Brain pericyte (primary cell): ENCODE measurements at places on chromosomes 13 and 19.

DNA sequence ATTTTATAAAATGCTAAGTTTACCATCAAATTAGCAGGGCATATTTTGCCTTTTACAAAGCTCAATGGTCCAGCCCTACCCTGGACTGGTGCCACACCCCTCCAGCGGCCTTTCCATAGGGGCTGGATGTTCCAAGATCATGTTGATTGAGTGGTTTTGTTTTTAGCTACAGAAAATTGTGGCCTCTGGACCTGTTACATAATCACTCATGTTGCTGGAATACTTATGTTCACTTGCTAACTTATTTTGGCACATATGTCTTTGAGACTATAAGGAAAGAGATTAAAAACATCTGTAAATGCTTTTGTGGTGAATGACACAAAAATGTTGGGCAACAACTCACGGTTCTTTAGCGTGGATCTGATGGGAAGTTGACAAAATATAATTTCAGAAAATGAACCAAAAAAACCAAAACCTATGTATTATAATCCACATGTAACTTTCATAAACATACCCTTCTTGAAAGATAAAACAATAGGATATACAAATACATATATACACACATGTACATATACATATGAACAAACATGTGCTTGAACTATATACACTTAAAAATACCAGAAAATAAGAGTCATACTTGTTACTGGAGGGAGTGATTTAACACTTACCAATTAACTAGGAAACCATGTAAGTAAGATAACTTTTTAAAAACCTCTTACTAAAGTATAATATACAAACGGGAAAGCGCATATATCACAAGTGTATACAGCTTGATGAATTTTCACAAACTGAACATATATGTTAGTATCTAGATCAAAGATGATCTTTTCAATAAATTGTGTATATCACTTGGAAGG, 46.6 kb upstream of the SLC15A1 start:
- DNase-seq = no peak

DNA sequence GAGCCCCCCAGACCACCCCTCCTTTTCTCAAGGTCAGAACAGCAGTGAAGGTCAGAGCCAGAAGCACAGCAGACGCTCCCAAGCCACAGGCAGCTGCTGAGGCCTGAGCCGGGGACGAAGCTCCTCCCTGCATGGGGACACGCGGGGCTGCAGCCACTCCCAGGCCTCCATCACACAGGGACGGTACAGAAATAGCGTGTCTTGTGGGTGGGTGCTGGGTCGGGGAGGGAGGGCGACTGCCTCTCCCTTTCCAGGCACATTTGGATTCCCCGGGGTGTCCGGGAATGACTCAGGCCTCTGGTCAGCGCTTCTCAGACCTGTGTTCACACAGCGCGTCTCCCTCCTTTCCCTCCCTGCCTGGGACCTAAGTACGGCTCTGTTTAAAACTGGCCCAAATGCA, 33.2 kb downstream of the RASA3 start:
- DNase-seq = peak; percentile 82

DNA sequence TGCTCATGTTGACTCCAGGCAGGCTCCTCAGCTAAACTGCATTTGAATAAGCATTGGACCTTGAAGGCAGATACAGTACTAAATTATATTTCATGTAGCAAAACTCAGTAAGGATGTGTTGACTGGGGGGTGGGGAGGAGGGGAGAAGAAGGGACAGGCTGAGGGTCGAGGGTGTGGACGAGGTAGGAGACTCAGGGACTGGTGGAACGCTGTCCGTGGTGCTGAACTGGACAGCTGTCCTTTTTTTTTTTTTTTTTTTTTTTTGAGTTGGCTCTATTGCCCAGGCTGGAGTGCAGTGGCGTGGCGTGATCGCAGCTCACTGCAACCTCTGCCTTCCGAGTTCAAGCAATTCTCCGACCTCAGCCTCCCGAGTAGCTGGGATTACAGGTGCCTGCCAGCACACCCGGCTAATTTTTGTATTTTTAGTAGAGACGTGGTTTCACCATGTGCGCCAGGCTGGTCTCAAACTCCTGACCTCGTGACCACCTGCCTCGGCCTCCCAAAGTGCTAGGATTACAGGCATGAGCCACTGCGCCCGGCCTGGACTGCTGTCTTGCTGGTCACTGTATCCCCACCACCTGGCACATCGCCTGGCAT, 33.2 kb upstream of the CASP14 start:
- DNase-seq = no peak

DNA sequence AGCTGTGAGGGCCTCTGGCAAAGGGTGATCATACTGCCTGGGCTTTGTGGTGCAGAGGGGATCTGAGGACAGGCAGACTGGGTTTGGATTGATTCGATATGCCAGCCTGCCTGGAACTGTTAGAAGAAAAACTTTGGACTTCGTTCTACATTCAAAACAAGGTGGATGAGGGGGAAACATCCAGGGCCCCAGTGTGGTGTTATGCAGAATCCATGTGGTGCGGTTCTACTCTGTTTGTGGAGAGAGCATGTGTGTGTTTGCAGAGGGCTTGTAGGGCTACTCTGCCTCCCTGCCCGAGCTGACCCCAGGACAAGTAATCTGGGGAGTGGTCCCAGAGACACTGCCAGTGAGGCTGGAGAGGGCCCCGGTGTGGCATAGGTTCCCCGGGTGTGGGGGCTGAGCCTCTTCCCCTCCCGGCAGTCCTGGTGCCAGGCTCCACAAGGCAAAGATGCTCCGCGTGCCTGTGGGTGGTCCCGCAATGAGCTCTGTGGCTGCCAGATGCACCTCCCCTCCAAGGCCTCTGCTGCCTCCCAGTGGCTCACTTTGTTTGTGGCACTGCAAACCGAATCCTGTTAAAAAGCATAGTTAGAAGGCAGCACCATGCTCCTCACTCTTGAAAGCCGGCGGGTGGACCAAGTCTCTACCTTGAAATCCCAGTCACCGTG, 22.3 kb upstream of the TFDP1 start:
- peak; percentile 33 for DNase-seq

DNA sequence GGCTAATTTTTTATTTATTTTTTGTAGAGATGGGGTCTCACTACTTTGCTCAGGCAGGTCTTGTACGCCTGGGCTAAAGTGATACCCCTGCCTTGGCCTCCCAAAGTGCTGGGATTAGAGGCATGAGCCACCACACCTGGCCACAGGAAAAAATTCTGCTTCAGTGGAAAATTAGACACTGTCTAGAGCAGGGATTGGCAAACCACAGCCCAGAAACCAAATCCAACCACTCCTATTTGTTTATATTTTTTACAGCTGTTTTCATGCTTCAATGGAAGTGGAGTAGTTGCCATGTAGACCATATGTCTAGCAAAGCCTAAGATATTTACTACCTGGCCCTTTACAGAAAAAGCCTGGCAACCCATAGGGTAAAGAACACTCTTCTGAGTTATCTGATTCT, 123.7 kb upstream of the MRI1 start:
- DNase-seq = no peak

DNA sequence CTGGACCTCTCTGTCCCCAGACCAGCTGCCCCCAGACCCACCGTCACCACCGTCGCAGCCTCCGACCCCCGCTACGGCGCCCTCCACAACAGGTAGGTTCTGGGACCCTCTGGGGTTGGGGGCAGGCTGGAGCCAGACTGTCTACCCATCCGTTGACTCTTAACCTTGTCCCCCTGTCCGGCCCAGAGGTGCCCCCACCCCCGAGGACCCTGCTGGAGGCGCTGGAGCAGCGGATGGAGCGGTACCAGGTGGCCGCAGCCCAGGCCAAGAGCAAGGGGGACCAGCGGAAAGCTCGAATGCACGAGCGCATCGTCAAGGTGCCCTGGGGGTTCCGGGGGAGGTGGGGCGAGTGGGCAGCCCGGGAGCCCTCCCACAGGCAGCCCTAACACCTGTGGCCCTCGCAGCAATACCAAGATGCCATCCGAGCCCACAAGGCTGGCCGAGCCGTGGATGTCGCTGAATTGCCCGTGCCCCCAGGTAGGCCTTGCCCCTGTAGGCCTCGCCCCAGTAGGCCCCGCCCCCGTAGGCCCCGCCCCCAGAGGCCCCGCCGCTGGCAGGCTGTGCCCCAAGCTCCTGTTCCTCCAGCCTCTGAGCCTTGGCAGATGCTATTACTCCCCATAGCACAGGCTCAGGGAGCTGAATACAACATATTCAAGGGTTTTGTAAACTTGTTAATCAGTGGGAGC, 12.9 kb downstream of the CC2D1A start:
- no peak for DNase-seq

DNA sequence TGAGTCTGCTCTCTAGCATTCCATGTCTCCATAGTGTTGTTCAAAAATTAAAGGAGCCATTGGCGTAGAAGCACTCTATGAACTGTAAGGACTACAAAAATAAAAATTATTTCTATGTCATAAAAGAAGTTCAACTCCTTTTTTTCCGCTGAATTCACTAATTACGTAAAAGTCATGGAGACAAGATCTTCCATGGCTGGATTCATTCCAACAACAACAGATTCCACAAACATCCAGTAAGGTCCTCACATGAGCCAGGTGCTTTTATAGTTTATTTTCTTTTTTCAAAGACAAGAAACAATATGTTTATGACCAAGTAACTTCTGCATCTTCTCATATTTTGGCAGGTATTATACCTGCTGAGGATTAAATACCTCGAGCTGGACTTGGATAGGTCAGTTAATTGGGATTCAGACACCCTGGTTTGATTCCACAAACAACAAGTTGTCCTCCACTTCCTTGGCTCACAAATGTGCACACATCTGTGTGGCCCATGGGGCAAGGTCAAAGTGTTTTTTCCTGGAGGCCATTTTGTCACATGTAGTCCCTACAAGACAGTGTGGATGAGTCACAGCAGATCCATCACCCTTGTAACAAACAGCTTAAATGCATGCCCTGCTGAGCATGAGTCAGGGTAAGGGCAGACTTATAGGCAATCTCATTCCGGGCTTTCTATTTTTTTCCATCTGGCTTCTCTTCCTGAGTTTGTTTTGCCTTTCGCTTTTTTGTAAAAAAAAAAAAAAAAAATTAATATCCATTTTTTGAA, 475.6 kb downstream of the COG6 start:
- no peak for DNase-seq

GRCh38 chr19:9818175-9818733, 625 bp downstream of the FBXL12 start:
- DNase-seq = no peak

- no peak for DNase-seq
These were observed 775.0 kb downstream of the PCDH17 start for GRCh38 chr13:58406545-58406944.

DNA sequence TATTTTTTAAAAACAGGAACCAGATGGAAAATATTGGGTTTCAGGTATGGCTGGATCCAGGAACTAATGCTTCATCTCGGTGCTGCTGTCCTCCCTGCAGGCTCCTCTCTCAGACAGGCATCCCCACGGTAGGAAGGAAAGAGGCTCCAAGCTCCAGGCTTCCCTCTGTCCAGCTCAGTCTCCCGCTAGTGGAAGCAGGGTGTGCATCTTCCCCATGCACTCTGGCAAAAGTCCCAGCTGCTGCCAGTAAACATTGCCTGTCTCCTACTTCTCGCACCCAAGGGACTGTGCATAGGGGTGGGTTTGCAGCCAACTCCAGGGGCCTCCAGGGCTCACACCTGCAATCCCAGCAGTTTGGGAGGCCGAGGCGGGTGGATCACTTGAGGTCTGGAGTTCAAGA, 29.2 kb downstream of the IL12RB1 start:
- DNase-seq = no peak

DNA sequence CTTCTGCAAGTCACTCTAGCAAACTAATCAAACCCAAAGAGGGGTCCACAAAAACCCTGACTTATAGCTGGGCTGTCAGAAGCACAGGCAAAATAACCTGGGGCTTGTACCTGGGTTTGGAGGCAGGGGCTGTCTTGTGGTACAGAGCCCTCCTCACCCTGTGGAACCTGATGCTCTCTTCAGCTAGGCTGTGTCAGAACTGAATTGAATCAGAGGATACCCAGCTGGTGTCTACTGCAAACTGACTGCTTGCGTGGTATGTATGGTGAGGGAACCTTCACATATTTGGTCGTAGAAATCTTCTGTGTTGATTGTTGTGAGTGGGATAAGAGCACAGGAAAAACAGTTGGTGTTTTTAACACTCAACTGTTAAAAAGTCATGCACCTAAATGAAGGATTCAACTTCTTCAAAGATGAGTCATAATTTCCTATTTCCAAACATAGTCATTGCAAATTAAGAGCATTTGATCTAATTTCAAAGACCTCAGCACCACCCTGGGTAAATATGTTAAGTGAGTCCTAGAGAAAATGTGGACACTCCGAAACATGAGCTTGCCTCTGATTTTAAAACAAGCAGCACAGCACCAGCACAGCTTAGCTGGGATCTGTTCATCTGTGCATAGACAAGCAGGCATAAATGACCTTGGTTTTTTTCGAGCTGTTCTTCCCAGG, 840.2 kb downstream of the UQCRFS1 start:
- no peak for DNase-seq

DNA sequence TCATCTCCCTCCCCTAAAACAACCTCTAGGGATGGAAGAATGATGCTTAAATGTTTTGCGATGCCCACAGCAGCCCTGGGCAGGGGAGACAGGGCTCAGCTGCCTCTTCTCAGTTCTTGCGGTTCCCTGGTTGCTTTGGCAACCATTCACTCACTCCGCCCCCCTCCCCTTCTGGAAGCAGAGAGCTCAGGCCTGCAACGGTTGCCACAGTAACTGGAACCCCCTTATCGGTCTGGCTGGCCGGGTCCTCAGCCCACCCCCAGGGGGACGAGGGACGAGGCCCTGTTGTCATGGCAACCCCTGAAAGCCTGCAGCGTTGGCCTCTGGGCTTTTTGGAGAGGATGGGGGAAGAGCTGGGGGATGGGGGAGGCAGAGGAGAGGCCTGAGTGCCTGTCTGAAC, 19.5 kb downstream of the NOVA2 start:
- no peak for DNase-seq

DNA sequence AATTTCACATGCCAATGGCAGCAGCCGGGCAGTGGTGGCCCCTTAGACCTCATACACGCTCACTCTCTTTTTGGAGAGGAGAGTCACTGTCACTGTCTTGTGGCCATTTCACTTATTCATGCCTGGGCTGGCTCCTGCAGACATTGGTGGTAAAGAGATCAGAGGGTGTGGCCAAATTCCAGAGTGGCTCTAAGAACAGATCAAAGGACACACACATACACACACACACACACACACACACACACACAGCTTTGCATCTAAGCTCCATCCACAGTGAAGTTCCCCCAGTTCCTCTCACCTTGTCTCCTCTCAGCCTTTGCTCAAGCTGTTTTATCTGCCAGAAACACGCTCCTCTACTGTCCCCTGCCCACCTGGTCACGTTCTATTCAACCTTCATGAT, 46.5 kb upstream of the KPNA3 start:
- DNase-seq = no peak

GRCh38 chr13:24083141-24083540, 77.4 kb upstream of the SPATA13 start:
- no peak for DNase-seq

DNA sequence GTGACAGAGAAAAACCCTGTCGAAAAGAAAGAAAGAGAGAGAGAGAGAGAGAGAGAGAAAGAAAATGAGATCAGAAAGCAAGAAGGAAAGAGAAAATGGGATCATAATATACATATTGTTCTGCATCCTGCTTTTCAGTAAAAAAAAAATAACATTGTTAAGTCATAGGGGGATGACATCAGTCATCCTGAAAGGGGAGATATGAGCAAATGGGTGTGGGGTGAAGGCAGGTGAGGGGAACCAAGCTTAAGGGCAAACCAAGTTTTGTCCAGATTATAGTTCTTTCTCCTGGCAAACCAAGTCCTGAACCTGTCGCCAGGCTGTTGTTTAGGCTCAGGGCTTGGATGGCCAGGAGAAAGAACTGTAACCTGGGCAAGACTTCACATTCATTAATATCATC, 92.6 kb upstream of the TMTC4 start:
- DNase-seq = no peak

- DNase-seq = no peak
These were observed 4.1 kb downstream of the DAZAP1 start for GRCh38 chr19:1411255-1412191.

GRCh38 chr13:37597477-37598025, 1.0 kb downstream of the POSTN start:
- DNase-seq = no peak
